ENCODE measurements at places on chromosomes 11 and 22.

GRCh38 chr11:116199182-116199581, 573.6 kb downstream of the BUD13 start:
- no peak overlapping the region for H3K4me3 ChIP-seq
- no peak for DNase-seq
- peaks cover 35% of the 10 kb centered on the region for H3K27me3 ChIP-seq
- H3K36me3 ChIP-seq: no peaks in the 10 kb centered on the region
- no peaks in the 10 kb centered on the region for H3K4me1 ChIP-seq

DNA sequence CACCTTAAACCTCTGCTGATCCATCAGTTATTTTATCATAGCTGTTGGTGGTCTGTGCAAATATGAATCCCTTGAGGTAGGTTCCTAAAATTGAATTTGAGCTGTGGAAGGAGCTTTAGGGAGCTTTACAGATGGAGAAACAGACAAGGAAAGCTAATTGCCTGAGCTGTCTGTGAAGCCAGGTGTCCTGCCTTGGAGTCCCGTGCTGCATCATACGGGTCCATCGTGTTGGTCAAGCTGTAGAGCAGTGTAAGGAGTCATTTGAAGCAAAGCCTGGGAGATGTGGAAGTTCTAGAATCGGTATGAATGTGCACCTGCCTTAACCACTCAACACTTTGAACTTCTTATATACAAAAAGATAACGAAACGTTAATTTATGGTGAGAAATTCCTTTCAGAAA, 1.0 kb downstream of the POLA2 start:
- H3K4me1 ChIP-seq: peaks cover 38% of the 10 kb centered on the region
- peaks cover 14% of the 10 kb centered on the region for H3K36me3 ChIP-seq
- peak overlapping the region; percentile 83 for H3K4me3 ChIP-seq
- no peaks in the 10 kb centered on the region for H3K27me3 ChIP-seq

- no peak overlapping the region for H3K27ac ChIP-seq
- no peak for DNase-seq
- no peak overlapping the region for H3K4me3 ChIP-seq
- H3K36me3 ChIP-seq: peaks cover 22% of the 10 kb centered on the region
- peaks cover 2% of the 10 kb centered on the region for H3K4me1 ChIP-seq
These were observed 12.4 kb downstream of the CYB561A3 start for GRCh38 chr11:61349189-61349751.

DNA sequence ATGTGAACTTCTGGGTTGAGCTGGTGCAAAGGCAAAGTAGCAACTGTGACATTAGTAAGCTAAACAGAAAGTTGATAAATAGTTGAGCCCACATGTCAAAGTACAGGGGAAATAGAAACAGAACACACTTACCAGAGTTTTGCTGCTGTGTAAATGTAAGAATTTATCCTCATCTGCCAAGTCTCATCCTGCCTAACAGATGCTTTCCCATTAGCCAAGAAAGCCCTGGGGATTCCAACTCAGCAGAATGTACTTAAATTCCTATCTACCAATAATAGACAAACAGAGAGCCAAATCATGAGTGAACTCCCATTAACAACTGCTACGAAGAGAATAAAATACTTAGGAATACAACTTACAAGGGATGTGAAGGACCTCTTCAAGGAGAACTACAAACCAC, 7.3 kb upstream of the OR51A2 start:
- H3K4me1 ChIP-seq: no peaks in the 10 kb centered on the region
- H3K4me3 ChIP-seq: no peak overlapping the region
- no peaks in the 10 kb centered on the region for H3K27me3 ChIP-seq
- H3K36me3 ChIP-seq: no peaks in the 10 kb centered on the region
- no peak for DNase-seq
- no peak overlapping the region for H3K27ac ChIP-seq

DNA sequence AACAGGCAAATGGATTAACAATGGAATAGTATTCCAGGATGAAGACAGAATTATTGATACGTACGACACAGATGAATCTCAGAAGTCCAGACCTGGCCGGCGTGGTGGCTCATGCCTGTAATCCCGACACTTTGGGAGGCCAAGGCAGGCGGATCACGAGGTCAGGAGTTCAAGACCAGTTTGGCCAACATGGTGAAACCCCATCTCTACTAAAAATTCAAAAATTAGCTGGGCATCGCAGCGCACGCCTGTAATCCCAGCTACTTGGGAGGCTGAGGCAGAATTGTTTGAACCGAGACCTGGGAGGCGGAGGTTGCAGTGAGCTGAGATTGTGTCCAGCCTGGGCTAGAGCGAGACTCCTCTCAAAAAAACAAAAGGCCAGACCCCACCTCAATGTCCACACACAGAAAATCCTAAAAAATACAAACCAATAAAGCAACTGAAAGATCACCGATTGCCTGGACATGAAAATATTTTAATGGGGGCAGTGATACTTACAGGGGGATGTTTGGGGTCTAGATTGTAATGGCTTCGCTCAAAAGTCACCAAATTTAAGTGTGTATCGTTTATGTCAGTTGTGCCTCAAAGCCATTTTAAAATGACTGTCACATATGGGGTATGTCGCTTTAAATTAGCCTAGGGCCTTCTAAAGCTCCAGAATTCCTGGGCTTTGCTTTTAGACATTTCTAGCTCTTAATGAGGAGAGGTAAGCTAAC, 3.8 kb downstream of the RPS25 start:
- DNase-seq: no peak
- no peak overlapping the region for H3K4me3 ChIP-seq
- peak overlapping the region; percentile 46 for H3K27ac ChIP-seq
- H3K27me3 ChIP-seq: no peaks in the 10 kb centered on the region
